ENCODE measurements at places on chromosomes 6 and 20. TPM values are rescaled to one million over a fixed set of nuclear protein-coding genes. Genes with fewer than 3 reads are reported as not detected.

GRCh38 chr6:104095661-104096416 lies 763.9 kb downstream of the HACE1 start:
- DNase-seq = no peak

DNA sequence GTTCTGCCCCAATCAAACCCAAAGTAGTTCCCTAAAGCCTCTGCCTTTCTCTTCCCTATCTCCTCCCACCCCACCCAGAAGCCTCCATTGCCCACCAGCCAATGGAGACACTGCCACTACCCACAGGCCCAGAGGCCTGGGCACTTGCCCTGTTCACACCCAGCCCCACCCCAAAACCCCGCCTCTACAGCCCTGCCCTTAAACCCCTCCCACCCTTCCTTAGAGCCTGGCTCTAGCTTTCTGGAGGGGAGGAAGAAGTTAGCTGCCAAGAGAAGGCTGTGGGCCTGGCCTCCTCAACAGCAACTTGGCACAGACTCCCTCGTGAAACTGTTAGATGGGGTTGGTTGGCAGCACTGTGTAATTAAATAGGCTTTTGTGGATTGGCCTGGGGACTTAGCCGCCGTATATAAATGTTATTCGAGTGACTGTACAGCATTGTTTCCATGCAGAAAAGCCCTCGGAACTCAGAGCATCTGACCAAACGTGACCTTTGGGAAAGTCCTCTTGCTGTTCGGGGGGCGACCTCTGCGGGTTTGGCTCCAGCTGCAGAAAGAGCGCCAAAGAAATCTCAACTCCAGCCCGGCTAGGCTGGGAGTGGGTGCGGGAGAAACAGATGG lies 31.4 kb downstream of the COL11A2 start:
- DNase-seq = no peak

GRCh38 chr6:36067374-36068011 lies 39.9 kb downstream of the MAPK14 start:
- no peak for DNase-seq

Gene CFAP61
- 5.0 TPM for total RNA-seq

Gene UST
- total RNA-seq = 11.2 TPM

Gene BEND6
- 1.2 TPM for total RNA-seq

DNA sequence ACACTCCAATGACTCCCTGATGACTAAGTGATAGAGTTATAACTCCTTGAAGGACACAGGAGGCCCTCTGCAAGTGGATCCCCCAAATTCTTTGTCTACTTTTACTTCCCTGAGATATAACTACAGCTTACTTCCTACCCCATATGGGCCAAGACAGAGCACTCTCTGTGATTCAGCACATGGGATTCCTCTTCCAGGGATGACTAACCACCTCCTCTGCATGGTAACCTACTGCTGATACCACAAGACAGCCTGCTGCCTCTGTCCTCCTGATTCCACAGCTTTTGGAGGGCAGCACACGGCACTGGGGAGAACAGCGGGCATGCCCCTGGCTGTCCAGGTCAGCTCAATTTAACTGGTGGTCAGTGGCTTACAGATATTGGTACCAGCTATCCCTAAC lies 675.7 kb upstream of the AGPAT4 start:
- DNase-seq = no peak

GRCh38 chr6:11919771-11920440 lies 92.2 kb upstream of the HIVEP1 start:
- no peak for DNase-seq

DNA sequence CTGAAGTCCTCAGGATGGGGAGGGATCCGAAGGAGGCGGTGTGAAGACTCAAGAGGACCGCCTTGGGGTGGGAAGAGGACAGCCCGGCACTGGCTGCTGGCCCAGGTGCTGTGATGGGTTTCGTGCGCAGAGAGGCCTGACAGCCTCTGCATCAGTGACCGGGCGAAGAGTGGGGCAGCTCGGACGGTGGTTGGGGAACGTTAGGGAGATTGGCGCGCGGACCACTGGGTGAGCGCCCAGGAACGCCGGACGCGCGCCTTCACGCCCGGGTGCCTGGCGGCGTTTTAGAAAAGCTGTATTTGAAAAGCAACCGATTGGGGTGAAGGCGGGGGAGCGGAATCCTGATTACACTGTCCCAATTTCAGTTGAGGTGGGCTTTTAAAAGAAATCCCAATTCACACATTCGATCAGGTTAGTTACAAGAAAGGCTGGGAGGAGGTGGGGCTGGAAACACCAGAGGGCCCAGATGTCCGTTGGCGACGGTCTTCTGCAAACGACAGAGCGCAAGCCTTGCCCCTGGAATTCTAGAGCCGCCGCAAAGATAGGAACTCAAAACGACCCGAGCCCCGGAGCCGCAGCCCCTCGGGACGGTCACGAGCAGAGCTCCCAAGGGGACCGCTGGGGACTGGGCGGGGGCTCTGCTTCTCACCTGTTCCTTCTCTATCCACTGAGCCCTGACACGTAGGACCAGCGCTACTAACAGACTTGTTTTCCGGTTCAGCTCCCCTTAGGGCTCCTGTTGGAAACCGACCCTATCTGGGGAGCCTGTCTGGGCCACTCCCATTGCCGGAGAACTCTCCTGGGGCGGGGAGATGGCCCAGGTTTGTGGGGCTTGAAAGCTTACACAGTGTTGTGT lies 8.5 kb upstream of the TRIM40 start:
- peak; percentile 36 for DNase-seq

DNA sequence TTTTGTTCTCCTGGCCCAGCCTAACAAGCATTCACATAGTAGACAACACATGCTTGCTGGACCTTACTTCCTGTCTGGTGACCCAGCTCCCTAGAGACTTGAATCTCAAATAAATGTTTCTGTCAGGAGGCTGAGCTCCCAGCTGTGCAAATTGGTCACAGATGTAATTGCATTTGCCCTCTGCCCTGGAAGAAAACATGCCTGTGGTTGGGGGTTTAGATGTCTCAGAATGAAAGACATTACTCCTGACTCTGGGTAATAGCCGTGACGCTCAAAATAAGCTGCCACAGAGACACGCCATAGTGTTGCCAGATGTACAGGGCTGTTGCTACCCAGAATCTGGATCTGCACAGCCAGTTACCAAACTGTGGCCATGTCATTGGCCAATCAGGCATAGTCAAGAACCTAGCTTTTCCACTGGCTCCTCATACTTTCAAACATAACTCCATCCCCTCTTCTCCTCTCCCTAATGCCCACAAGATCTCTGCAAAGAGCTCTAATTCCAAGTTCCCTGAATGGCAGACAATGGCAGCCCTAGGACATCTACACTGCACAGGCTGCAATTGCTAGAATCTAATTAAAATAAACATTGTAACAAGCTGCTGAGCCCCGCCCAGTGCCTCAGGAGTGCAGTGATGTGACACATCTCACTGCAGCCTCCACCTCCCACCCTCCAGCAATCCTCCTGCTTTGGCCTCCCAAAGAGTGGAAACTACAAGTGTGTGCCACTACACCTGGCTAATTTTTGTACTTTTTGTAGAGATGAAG lies 32.8 kb upstream of the GMPR start:
- DNase-seq = peak; percentile 32

- DNase-seq = no peak
Measured at GRCh38 chr6:18412644-18413043, 25.5 kb downstream of the RNF144B start.

GRCh38 chr6:134529921-134530320 lies 212.0 kb upstream of the SGK1 start:
- DNase-seq = no peak

GRCh38 chr6:143363299-143363698 lies 87.2 kb downstream of the ADAT2 start:
- DNase-seq = no peak

GRCh38 chr6:99868074-99868702 lies 125.8 kb downstream of the MCHR2 start:
- peak; percentile 93 for DNase-seq

DNA sequence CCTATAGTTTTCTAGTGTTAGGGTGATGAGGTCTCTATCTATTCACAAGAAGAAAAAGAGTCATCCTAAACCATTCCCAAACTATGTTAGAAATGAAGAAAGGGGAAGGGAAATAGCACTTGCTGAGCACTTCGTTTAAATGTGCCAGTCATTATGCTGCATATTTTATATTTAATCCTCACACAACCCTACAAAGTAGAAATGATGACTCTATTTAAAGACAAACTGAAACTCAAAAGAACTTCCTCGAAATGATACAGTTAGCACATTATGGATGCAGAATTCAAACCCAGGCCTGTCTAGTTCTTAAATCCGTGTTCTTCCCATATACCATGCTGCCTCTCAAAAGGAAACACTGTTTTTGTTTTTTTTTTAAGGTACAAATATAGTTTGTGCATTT lies 174.6 kb downstream of the GMPR start:
- no peak for DNase-seq

DNA sequence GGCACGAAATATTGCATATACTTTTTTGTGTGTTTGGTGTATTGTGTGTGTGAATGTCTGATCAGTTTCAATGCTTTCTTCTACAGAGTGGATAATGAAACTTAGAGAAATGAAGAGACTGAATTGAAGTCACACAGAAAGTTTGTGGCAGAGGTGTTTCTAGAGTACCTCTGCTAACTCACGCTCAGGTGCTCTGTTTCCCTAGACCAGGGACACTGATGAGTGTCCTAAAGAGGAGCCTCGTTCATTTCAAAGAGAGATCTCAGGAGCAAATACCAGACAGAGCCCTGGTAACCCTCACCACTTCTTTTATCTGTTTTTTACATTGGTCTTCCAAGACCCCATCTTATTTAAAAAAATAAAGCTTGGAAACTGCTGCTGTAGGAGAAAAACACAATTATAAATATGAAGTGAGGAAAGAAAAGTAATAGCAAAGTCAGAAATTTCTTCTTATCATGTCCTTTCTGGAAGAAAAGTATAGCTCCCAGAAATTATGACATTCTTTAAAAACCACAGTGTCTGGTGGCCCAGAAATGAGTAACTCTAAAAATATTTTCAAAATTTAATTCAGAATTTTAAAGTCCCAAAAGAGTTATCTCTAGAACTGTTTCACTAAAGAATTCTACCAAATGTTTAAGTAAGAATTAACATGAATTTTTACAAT lies 720.6 kb downstream of the RFPL4B start:
- no peak for DNase-seq

Data from glutamatergic neuron (in vitro differentiated cells).